ENCODE measurements at places on chromosomes 13 and 19.

GRCh38 chr19:1324806-1325567 lies 39.3 kb downstream of the EFNA2 start:
- peak; percentile 69 for DNase-seq

DNA sequence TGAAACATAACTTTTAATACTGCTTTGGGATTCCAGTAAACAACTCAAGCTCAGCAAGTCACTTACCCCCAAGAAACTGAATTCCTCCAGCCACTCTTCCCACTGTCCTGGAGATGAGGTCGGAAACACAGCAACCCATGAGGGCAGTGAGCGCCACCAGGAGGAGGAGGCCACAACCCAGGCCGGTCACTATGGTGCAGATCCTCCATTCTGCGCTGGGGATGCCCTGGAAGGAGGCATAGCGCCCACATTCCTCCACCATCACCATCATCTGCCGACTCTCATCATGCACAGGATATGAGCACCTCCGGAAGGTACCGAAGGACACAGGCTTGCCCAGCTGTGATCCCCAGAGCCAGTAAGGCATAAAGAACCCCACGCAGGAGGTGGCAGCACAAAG lies 2.2 kb downstream of the LHFPL6 start:
- DNase-seq = no peak

DNA sequence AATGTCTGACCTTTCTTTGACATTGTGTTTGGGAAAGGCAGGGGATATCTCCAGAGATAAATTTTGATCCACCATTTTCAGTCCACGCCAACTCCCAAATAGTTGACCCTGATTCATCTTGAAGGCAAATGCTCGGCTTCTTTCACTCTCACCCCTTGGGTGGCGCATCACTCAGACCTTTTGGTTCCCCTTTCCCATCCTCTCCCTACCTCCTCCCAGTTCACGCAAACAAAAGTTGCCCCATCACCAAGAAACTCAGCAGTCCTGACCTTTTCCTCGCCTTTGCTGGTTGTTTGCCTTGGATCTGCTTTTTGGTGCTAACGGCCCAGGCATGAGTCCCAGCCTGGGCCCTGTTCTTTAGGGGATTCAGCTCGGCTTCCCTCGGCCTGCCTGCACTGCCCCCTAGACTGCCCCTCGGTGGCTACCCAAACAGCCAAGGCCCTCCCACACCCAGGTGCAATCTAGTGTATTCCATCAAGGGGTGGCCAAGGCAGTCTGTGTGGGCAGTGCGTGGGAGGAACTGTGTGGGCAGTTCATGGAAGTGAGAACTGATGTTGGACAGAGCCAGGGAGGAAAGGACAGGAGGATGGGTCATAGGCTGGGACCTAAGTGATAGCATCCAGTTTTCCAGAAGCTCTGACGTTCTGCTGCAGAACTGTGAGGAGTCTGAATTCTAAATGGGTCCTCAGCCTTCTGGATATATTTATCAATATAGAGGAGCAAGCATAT lies 255.7 kb downstream of the DLEU7 start:
- DNase-seq = no peak

DNA sequence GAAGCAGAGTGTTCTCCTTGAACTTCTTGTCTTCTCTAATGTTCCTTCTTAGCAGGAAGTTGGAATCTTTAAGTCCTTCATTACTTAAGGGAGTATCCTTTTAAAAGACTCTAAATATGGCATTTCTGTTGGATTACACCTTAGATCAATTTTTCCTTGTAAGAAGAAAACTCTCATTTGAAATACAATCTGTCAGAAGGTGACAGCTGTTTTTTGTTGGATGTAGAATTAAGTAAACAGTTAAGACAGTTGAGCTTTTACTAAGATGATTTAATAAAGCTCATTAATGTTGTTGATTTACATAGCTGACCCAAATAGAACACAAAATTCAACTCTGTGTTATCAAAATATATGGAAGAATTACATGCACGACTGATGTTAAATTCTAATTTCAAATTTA lies 16.7 kb upstream of the MBNL2 start:
- no peak for DNase-seq

GRCh38 chr13:95180513-95181245 lies 120.6 kb downstream of the ABCC4 start:
- no peak for DNase-seq

GRCh38 chr19:18304208-18304457 lies 18.7 kb downstream of the LSM4 start:
- peak; percentile 80 for DNase-seq

GRCh38 chr13:76735641-76736040 lies 150.6 kb downstream of the KCTD12 start:
- DNase-seq = no peak

GRCh38 chr13:101306773-101307172 lies 109.5 kb downstream of the NALCN start:
- no peak for DNase-seq

- DNase-seq = no peak
Observed at GRCh38 chr19:12985049-12985776, 10.1 kb upstream of the NFIX start.

DNA sequence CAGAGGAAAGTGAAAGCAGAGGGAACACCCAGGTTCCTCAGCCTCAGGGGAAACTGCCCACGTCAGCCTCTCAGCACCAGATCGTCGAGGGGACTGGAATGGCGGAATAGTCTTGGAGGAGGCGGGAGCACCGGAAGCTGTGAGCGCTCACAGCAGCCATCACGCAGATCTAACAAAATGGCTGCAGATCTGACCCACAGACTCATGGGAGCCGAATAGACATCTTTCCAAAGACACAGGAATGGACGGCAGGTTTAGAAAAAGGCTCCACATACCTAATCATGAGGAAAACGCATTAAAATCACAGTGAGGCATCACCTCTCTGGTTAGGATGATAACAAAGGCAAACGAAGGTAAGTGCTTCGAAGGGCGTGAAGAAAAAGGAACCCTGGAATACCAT lies 11.8 kb upstream of the LILRA2 start:
- DNase-seq = no peak

- DNase-seq = peak; percentile 83
Observed at GRCh38 chr19:18478545-18479311, 40.8 kb upstream of the ISYNA1 start.

Measured in activated CD8-positive, alpha-beta memory T cell treated with anti-CD3 and anti-CD28 coated beads for 24 hours (primary cell).